ENCODE measurements at places on chromosomes 6 and 20.

GRCh38 chr20:4453359-4453758, 268.4 kb upstream of the PRND start:
- no peak for DNase-seq

DNA sequence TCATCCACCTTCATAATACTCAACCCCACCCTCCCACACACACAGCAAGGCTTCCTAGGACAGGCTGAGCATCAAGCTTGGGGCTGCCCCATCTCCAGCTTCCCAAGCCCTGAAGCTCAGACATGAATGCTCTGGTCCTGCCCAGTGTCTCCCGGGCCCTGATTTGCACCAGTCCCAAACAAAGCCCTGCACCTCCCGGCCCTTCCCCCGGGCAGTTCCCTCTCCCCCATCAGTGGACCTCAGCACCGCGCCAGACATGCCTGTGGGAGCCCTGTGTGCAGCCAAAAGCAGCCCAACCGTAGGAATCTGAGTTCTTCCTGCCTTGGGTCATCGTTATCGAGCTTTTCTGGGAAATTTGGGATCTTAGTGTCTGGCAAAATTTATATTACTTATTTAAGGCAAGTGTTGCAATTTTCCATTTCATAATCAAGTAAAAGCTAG, 63.5 kb downstream of the THBS2 start:
- DNase-seq: no peak

DNA sequence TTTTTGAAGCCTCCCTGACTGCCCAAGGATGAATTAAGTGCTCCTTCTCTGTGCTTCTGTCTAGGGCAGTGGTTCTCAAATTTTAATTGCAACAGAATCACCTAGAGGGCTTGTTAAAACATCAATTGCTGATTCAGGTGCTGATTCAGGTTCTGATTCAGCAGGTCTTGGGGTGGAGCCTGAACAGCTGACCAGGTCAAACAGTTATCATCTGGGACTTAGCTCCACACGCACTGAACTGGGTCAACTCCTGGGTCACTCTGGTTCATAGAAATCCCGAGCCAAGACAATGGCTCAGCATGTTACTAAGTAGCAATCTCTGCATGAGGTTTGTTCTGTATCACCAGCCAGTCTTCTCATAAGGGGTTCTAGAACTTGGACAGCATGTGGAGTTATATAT, 192.3 kb downstream of the GJA1 start:
- DNase-seq: no peak

DNA sequence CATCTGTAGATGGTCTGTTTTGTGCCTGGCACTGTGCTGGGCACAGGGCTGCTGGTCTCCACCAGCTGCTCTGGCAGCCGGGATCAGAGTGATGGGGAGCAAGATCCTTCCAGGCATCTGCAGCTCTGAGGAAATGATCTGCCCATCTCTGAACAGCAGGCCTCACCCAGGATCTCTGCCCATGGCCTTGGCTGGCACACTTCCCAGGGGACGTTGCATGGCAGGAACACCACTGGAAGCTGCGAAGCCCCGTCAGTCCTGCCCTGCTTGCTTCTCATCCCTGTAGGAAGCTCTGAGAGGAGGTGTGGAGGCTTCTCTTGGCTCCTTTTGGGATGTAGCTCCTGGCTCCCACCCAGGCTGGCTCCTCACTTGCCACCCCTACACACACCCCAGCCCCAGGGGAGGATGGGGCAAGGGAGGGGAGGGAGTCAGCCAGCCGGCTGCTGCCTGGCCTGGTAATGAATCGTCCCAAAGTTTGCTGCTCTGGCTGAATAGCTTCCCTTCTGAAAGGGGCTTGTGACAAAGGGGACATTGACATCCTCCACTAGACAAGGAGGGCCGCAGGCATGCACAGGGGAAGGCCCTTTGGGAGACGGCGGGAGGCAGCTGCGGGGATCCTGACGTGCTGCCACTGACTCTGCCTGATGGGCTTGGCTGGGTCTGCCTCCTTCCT, 108.9 kb downstream of the VEGFA start:
- peak; percentile 10 for DNase-seq

GRCh38 chr6:120056085-120056484, 706.5 kb upstream of the MAN1A1 start:
- no peak for DNase-seq

- no peak for DNase-seq
Measured at GRCh38 chr20:63145156-63145555, 70.8 kb downstream of the YTHDF1 start.

DNA sequence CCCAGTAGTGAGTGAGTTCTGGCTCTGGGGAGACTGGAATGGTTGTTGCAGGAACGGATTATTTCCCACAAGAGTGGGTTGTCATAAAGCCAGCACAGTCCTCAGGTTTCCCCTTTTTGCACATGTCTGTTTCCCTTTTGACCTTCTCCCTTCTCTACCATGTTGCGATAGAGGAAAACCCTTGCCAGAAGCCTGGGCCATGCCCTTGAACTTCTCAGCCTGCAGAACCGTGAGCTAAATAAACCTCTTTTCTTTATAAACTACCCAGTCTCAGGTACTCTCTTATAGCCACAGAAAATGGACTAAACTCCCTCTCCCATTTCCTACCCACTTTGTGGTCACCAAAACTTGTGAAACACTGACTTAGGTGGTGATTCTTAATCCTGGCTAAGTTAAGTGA, 7.2 kb upstream of the PPP1R16B start:
- no peak for DNase-seq

DNA sequence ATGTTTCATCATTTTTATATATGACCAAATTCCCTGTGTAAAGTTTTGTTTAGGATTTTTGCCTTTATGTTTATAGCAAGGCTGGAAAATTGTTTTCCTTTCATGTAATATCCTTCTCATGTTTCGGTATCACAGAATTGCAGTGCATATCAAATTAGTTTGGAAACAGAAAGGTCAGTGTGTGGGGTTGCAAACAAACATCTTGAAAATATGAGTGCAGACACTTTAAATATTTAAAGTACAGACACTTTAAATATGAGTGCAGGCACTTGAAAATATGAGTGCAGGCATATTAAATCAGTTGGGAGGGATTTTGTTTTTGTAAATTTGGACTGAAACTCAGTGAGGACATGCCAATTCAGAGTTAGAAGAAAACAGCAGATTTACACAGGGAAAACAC, 6.5 kb downstream of the SLPI start:
- no peak for DNase-seq

GRCh38 chr6:158900663-158901312, 81.6 kb upstream of the EZR start:
- no peak for DNase-seq

DNA sequence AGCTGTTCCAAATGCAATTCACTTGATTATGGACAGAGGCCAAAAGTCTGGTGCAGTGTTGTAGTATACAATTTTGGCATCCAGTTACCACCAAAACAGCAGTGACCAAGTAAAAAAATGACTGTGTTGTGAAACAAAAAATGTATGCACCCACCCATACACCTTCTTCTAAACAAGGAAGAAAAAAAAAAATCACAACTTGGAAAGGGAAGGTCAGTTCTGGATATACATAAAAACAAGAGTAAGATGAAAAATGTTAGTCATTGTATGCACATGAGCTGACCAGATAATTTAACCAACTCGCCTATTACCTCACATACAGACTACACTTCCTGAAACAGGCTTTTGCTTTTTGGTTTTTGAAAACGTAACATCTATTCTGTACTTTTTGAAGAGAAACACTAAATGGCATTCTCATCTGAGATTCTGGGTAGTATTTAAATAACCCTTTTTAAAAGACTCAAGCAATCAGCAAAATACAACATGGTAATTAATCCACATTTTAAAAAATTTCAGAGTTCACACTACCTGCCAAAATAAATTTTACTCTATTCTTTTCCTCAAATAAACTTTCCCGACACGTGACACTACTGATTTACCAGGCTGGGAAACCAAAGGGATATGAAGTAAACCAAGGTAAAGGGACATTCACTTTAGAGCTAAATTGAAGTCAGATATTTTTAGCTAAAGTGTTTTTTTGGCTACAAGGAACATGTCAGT, 141.6 kb upstream of the SHLD1 start:
- DNase-seq: no peak

DNA sequence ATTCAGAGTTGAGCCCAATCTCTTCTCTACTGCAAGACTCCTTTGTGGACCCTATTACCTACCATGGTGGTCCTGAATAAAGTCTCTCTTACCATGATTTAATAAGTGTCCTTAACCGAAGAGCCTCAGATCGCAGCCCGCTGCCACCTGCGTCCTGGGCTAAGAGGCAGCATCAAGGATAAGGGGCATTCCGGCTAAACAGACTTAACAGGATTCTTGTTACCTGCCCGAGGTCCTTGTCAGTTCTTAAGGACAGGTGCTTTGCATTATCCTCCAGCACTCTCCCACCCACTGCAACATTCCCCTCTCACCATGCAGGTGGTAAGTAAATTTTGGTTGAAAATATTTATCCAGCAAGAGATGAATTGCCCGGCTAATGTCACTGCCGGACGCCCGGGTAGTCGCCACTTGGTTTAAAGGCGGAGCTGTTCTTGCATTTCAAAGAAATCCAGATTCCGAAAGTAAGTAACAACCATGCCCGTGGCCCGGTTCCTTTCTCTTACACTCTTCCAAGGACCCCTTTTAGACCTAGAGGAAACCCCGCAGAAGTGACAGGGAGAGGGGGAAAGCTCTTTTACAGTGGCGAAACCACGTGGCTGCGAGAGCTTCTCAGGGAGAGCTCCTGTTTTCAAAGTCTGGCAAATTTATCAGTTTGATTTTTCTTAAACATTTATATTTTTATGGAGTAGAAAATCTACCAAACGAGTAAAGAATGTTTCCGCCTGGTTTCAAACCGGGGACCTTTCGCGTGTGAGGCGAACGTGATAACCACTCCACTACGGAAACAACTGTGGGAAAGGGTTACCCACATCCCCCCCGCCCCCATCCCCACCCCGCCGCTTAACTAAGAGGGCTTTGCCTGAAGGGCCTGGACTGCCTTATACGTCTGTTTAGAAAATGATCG, 41.9 kb upstream of the PRSS16 start:
- DNase-seq: no peak

DNA sequence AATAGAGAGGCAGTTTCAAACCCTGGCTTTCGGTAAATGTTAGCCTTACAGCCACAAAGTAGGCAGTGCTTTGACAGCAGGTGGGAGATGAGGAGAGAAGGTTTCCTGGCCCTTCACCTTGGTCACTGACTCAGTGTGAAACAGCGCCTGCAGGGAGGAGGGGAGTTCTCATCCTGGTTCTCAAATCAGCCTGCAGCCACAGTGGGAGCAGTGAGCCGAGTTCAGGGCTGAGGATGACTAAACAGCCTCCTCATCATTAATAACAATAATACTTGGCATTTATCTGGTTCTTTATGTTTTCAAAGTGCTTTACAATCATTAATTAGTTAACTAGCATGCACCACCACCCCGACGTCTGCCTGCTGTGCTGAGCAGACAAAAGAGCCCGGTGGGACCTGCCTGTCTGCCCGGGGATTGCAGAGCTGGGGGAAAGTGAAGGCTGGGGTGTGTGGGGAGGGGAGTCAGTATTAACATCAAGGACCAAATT, 59.6 kb downstream of the PRDM1 start:
- no peak for DNase-seq

- DNase-seq: no peak
Measured at GRCh38 chr6:163308629-163309440, 105.7 kb upstream of the QKI start.

DNA sequence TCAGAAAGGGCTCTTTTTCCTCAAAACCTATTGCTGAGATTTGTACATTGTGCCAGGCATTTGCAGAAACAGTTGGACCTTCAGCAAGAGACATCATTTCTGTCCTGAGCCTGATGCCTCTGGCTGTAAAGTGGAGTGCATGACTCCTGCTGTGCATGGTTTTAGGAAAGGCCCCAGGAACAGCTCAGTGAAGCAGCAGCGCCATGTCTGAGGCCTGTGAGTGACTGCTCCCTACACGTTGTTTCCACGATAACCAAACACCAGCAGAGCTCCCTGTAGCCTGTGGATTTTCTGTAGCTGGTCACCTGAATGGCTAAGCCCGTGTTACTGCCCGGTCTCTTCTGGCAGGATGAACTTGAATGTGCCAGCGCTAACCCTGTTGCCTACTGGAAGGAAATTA, 232.5 kb downstream of the TFAP2C start:
- DNase-seq: no peak

- DNase-seq: no peak
Measured at GRCh38 chr6:133236932-133237331, 4.2 kb upstream of the EYA4 start.

GRCh38 chr20:37253087-37253486, 8.5 kb downstream of the GHRH start:
- no peak for DNase-seq

GRCh38 chr6:13044390-13044789, 283.9 kb downstream of the TBC1D7 start:
- DNase-seq: no peak

- DNase-seq: no peak
Measured at GRCh38 chr20:3309226-3309625, 70.2 kb upstream of the SLC4A11 start.

DNA sequence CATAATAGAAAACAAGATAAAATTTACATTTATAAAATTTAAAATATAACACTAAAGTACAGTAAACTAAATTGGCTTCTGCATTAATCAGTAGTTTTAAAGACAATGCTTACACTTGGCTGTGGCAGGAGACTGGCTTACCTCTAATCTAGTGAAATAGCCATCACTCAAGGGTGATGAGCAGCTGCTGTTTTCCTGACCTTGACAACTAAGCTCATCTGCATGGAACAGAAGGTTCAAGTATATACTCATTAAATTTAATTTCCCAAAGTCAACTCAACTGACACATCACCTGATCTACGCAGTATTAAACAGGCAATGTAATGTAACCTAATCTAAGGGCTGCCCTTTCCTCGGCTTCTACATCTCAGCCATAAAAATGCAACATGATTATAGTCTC, 14.5 kb downstream of the TMX4 start:
- DNase-seq: no peak

GRCh38 chr6:169991031-169991390, 239.6 kb downstream of the ERMARD start:
- no peak for DNase-seq

DNA sequence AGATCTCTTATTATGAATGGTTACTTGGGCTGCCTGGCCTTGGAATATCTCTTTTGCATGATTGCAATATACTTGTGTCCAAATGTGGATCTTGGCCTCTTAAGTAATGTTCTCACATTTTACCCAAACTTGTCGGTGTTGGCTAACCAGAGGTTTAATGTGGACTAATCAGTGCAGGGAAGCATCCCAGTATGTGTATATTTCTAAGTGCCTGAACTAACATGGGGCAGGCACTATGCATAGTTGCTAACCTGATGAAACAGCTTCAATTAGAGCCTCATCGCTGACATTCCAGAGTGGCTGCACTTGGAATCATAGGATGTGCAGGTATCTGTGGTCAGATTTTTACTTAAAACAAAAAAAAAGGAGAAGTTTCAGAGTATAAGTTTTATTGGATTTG, 160.0 kb downstream of the PDE7B start:
- no peak for DNase-seq

GRCh38 chr6:81734081-81734480, 18.4 kb downstream of the TENT5A start:
- no peak for DNase-seq

GRCh38 chr6:157570752-157571151, 189.8 kb downstream of the ZDHHC14 start:
- DNase-seq: no peak

DNA sequence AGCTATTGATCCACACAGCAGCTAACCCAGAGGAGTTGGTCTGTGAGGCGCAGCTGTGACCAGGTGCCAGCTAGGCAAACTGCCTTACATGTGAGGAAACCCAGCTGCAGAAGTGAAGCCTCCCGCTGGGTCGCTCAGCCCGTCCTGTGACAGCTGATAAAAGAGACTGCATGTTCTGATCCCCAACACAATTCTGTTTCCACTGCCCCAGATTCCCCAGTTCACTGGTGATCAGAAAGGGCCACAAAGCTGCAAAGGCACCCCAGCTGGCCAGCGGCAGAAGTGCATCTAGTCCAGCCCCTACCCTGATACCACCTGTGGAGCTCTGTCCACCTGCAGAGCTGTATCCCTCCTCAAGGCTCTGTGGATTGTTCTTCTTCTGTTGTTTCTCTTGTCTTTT, 64.5 kb downstream of the CTNNBL1 start:
- DNase-seq: no peak
